ENCODE measurements at places on chromosomes 5 and 9.

DNA sequence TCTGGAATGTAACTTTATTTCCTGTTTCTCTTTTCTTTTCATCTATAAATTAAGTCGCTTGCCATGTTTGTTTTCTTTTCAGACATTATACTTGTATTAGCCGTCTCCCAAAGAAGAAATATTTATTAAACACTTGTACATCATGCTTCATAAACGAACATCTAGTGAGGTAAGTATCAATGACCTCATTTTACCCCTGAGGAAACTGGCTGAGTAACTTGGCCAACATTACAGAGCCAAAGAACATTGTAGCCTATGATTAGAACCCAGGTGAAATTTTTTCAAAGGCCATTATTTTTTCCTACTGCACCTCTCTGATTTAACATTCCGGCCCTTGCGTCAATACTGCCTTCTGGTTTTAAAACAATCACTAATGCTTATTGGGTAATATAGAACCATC lies 4.2 kb downstream of the FREM1 start:
- no peak for DNase-seq

- DNase-seq, result no peak
Measured at GRCh38 chr5:160434022-160434531, 12.4 kb downstream of the PTTG1 start.

- no peak for DNase-seq
Measured at GRCh38 chr5:73998489-73998888, 372.5 kb downstream of the ARHGEF28 start.

DNA sequence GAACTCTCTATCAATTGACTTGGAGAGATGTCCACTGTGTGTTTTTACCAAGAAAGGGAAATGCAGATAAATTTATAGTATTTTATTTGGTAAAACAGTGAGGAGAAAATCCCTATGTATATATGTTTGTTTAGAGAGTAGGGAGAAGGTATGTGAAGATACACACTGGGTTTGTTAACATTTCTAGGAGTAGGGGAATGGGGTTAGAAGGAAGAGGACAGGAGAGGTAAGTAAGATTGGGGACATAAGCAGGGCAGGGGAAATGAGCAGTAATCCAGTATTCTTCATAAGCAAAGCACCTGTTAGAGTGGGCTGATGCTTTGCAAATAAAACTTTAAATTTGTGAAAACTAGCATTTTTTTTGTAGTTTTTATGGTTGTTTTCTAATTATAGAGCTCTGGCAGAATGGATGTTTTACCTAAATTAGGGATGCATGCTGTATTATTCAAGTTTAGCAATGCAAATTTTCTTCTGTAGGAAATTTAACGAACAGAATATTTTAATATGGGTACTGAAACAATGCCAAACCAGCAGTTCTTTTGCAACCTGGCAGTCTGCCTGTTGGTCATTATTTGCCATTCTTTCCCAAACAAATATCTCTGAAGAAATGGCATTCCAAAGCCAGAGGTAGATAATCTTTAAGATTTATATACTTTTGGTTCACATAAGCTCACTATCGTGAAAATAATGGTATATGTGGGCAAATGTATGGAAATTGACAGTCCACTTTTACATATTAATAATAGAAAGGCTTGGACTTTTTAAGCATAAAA lies 19.4 kb upstream of the DCP2 start:
- no peak for DNase-seq

GRCh38 chr5:139925216-139925562 lies 117.9 kb downstream of the NRG2 start:
- no peak for DNase-seq

- DNase-seq, result no peak
Measured at GRCh38 chr5:129125819-129126218, 31.3 kb downstream of the ISOC1 start.

DNA sequence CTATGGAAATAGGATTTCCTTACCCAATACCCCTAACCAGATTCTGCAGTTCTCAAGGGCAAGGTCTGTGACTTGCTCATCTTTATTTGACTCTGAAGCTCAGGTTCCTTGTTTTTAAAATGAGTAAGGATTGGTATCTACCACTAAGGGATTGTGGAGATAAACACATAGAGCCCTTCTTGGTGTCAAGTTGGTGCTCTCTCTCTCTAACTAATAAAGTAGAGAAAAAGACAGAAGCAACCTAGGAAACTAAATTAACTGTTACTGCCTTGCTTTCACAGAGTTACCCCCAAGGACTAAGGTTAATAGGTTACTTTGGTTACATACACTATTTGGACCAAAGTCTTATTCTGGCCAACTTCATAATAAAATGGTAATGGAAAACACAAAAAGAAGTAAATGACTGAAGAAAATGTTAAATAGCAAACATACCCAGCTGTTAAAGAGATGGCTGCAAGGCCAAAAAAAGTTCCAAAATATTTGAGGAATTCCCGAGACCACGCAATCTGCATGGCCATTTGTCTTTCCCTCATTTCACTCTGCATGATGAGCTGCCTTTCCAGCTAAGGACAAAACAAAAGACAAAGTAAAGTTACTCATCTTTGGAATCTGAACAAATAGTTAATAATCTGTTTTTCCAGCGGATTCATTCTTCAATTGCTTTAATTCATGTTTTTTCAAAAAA lies 21.8 kb upstream of the RLN1 start:
- DNase-seq, result no peak

GRCh38 chr5:151077967-151078366 lies 2.9 kb downstream of the TNIP1 start:
- no peak for DNase-seq

- no peak for DNase-seq
Measured at GRCh38 chr5:76413746-76414145, 10.7 kb downstream of the IQGAP2 start.

DNA sequence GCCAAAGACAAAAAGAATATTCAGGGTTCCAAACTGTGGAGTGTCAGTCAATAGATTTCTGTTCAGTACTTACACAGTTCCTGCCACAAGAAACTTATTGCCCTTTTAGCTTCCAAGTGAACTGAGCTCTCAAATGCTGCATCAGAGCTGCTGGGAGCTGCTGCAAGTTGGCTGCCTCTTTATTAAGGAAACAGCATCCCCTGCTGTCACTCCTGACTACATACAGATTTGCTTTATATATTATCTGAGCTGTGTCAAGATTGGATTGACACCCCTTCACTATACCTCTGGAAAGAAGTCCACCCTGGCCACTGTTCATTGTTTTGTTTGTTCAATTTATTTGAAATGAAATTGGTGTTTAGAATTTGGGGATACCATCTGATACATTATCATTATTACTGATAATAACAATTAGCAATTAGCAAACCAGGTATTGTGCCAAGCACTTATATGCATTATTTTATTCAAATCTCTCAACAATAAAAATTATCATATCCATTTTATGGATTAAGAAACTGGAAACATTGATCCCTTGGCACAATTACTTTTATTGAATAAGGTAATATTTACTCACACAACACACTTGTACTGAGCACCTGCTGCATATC lies 16.4 kb upstream of the C5orf58 start:
- DNase-seq, result no peak

DNA sequence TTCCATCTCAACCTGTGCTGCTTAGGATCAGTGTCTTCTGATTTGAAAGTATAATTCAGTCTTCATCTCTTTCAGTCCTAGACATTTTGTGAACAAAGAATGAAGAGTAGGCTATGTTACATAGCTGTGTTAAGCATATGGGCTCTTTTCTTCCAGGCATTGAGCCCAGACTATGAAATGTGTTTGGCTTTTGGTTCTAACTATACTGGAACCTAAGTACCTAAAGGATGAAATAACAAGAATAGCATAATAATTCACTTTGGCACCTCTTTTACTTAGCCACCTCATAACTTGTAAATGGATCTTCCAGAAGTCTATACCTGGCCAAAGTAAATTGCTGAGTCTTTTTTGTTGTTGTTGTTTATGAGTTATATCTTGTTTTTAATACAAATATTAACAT lies 71.4 kb downstream of the SLF1 start:
- DNase-seq, result no peak

GRCh38 chr5:139708877-139709581 lies 60.9 kb downstream of the CXXC5 start:
- no peak for DNase-seq

DNA sequence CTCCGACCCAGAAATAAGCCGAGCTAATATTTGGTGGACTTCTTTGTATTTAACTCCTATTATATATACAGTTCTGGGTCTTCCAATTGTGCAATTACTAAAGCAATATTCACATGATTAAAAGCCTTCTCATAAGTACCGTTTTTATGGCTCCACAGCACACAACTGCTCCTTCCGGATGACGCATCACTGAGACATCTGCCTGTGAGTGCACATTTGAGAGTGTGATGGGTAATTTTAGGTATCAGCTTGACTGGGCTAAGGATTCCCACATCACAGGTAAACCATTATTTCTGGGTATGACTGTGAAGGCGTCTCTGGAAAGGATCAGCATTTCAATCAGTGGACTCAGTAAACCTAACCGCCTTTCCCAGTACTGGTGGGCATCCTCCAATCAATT lies 77.5 kb upstream of the SYK start:
- DNase-seq, result no peak

DNA sequence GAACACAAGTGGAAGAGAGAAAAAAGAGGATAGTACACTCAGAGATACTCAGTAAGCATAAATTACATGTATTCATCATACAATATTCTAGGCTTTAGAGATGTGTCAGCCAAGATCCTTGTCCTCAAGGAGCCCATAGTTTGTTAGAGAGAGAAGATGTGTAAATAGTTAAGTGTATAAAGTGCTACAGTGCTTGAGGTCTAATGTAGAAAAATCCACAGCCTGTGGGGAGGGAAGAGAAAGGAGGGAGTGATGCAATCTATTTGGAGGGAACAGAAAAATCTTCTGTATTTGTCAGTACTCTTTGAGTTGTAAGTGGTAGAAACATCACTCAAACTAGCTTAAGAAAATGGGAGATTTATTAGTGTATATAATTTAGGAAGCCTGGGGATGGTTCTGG lies 81.9 kb downstream of the PALM2AKAP2 start:
- no peak for DNase-seq

GRCh38 chr5:87027570-87027969 lies 240.1 kb upstream of the RASA1 start:
- DNase-seq, result no peak

DNA sequence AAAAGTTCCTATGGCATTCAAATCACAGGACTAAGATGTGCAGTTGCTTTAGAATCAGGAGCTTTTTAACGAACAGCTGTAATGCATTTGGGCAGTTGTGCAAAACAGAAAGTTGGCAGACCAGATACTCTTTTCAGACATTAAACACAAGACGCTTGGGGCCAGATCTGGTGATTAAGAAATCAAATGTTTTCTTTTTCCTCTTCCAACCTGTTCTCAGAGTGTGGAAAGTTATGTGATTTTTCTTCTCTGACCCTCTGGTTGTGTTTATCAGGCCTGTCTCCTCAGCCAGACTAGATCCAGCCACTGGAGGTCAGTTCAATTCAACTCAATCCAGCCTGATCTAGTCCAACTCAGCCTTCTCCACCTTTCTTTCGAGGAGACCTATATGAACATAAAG lies 298.5 kb upstream of the PCSK5 start:
- DNase-seq, result no peak
